Pancreas (tissue), 10 donors: ENCODE measurements at places on chromosomes 6 and 20. TPM values are rescaled to one million over a fixed set of nuclear protein-coding genes. Genes with fewer than 3 reads are reported as not detected.

GRCh38 chr6:41236276-41236675 is 8.1 kb downstream of the TREML4 start:
- no peak for DNase-seq

DNA sequence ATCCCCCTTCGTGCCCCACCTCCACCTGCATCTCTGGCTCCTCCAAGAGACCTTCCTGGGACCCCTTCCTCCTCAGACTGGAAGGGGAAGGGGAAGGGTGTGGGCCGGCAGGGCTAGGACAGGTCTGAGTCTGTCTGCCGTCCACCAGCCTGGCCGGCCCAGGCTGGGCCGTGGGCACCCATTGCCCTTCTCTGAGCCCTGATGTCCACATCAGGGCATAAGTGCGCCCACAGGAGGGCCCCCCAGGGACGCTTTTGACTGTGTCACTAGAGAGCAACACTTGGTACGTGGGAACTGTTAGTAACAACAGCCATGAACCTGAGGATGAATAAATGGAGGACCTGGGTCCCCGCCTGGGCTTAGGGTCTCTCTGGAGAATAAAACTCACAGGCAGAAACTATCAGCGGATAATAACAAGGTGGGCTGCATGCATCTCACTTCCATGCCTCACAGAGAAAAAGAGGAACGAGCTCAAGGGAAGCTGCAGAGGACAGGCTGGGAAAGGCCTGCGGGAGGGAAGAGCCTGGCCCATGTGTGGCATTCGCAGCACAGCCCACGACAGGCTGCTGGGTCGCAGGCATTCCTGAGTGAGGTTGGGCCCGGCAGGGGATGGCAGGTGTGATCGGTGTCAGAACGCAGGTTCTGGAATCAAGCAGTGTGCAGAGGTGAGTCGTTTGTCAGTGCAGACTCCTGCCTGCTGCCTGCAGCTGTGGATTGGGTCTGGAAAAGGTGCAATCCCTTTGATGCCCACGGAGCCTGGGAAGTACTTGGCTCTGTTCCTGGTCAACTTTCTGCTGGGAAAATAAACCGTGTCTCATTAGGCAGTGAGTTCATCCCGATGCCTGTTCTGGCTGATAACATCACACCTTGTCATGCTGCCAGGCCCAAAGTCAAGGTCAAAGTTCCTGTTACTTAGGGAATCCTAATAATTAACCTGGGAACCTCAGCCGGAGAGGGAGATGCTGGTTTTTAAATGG is 60.9 kb downstream of the BCAS4 start:
- no peak for DNase-seq

DNA sequence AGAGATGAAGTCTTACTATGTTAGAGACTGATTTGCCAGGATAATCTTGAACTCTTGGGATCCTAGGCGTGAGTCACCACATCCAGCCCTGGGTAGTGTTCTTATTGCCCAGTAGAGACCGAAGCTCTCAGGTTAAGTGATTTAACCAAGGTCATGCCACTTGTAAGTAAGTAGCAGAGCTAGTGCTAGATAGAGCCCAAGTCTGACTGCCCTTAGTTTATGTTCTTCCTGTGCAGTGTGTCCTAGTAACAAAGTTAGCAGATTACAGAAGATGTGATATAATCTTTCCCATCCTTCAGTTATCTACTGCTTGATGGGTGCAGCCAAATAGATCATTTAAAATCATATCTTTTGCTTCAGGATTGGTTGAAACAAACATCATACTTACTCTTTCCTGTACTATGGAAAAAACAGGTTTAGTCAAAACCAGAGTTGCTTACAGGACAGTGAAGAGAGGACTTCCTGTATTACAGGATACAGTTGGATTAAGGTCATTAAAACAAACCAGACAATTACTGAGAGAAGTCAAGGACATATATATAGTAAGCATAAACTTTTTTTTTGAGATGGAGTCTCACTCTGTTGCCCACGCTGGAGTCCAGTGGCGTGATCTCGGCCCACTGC is 9.5 kb upstream of the PABPC1L start:
- DNase-seq, result no peak

DNA sequence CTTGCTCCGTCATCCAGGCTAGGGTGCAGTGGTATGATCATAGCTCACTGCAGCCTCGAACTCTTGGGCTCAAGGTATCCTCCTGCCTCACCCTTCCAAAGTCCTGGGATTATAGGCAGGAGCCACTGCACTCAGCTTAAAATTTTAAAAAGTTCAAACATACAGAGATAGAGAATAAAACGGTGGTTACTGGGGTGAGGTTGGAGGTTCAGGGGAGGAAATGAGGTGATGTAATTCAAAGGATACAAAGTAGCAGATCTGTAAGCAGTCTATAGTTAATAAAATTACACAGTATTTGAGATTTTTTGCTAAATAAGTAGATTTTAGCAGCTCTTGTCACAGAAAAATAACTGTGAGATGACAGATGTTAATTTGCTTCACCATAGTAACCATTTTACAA is 7.5 kb upstream of the AFG1L start:
- DNase-seq, result no peak

GRCh38 chr20:47125758-47126591 is 230.5 kb downstream of the ZMYND8 start:
- no peak for DNase-seq

GRCh38 chr6:25061289-25061936 is 125.7 kb upstream of the RIPOR2 start:
- no peak for DNase-seq

DNA sequence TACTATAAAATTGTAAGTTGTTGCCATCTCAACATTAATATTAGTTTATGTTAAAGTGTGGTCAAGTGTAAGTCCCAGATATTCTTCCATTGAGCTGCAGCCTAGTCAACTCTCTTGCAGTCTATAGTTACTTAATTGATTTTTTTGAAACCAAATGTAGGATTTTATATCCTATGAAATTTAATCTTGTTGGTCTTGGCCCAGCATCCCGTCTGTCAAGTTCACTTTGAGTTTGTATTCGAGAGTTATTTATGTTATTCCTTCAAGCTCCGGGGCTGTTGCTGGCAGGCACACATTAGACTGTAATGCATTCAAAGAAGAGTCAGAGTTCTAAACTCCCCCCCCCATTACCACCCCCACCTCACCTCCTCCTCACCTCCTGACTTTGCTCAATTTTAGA is 71.0 kb upstream of the SPACA1 start:
- DNase-seq, result no peak

- DNase-seq, result no peak
Measured at GRCh38 chr6:110387986-110388385, 27.4 kb downstream of the DDO start.

- DNase-seq, result no peak
Measured at GRCh38 chr6:27091661-27092315, 155.7 kb upstream of the PRSS16 start.

- DNase-seq, result no peak
Measured at GRCh38 chr20:36929290-36929689, 22.2 kb downstream of the SAMHD1 start.

DNA sequence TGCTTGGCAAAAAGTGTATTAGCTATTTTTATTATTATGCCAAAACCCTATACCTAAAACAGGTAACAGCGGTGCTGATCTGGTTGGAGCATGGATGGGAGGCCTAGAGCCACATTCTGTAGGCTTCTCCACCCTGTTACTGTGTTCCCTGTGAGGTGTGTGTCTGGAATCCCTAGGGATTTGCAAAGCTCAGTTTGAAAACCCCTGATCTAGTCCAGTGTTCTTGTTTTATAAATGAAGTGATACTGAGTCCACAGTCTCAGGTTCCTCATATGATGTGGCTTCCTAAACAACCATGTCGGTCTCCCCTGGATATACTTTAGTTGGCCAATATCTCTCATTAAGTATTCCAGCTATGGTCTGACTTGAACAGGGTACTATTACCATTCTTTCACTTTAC is 16.3 kb downstream of the ACSS2 start:
- DNase-seq, result no peak

GRCh38 chr6:150395388-150396009 is 26.7 kb downstream of the IYD start:
- DNase-seq, result peak; percentile 53

- DNase-seq, result no peak
Measured at GRCh38 chr6:106177786-106178185, 91.7 kb downstream of the PRDM1 start.

GRCh38 chr20:36572701-36573102 is 695 bp upstream of the TGIF2 start:
- no peak for DNase-seq

DNA sequence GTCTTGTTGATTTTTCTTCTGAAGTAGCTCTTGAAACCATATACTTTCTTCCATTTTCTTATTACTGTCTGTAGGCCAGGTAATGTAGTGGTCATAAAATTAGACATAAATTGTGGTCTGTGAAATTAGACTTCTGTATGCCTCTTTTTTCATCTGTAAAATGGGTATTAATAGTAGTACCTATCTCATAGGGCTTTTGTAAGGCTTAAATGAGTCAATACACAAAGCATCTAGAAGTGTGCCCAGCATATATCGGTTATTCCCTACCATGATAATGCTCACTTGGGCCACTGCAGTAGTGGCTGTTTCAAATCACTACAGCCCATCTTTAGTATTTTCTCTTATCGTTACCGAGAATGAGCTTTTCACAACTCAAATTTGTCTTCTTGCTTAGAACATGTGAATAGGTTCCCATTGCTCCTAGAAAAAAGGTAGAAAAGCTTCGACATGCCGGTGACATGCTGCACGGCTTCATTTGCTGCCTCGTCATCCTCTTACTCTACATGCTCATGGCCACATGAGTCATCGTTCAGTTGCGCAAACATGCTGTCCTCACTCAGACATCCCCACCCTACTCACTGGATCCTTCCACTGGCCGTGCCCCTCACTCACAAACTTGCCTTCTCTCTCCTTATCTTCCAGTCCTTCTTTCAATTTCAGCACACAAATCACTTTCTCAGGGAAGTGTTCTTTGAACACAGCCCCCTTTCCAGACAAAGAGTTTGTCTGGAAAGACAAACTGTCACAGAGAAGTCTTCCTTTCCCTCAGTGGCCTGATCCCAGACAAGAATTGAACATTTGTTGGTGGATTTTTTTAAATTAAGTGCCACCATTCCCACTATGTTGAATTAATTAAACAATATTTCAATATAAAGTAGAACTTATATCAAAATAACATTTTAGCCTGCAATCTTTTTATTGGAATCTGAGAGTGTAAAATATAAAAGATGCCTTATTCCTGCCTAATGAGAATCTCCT is 32.2 kb upstream of the ERVFRD-1 start:
- no peak for DNase-seq

- DNase-seq, result no peak
Measured at GRCh38 chr6:134701301-134701700, 248.6 kb downstream of the ALDH8A1 start.

- DNase-seq, result no peak
Measured at GRCh38 chr6:112752791-112753190, 405.7 kb downstream of the RFPL4B start.

GRCh38 chr6:160057080-160057479 is 64.5 kb upstream of the SLC22A1 start:
- DNase-seq, result no peak

GRCh38 chr6:148448369-148449012 is 105.9 kb downstream of the SASH1 start:
- DNase-seq, result no peak

DNA sequence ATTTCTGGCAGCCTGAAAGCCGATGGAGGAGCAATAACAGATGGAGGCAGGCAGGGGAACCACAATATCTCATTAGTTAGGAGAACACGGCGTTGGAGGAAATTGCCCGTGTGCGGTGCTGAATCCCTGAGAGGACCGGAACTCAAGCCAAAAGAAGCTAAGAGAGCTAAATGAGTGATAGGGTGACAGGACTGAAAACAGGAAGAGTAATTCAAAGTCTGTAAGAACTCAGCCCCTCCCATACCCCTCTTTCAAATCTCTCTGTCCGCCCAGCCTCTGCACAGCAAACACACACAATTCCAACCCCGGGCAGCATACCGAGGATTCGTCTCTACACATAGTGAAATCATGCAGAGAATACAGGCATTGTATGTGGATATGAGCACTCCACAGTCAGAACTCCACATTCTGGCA is 2.6 kb upstream of the IPCEF1 start:
- DNase-seq, result no peak

GRCh38 chr6:19880066-19880465 is 42.9 kb downstream of the ID4 start:
- no peak for DNase-seq

GRCh38 chr6:167000759-167001158 is 1.6 kb downstream of the CEP43 start:
- DNase-seq, result no peak

DNA sequence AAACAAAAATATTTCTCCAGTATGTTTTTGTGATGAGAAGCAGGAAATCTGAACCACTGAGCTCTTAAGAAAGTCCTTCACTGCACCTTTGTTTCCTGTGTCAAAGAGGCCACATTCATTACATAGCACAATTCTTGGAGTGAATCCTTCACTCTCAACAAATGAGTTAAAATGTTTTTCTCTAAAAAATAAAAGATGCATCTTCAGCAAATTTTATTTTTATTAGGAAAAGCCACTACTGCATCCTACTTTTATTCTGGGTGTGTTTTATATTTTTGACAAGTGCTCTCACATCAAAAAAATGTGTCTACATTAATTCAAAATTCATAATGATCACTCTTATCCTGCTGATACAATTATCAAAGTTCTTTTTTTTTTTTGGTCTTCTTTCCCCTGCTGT is 76.3 kb downstream of the PLCB4 start:
- DNase-seq, result no peak

DNA sequence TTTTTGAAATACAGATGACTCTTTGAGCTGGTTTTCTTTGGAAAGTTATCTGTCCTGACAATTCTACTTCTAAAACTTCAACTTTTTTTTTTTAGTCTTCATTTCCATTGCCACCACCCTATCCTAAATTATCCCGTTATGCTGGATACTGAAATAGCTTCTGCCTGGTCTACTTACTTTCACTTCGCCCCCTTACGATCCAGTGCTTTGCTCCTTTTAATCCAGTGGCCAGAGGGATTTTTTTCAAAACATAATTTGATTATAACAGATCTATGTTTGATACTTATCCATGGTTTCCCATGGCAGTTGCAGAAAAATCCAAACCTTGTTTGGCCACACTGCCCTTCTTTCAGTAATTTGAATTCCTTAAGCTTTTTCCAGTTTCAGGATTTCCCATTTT is 27.4 kb downstream of the ASXL1 start:
- DNase-seq, result no peak

- DNase-seq, result no peak
Measured at GRCh38 chr6:108969776-108970175, 121.6 kb downstream of the ARMC2 start.

GRCh38 chr6:33840048-33840926 is 36.5 kb upstream of the MLN start:
- no peak for DNase-seq

- no peak for DNase-seq
Measured at GRCh38 chr20:24672886-24673677, 203.7 kb downstream of the SYNDIG1 start.

GRCh38 chr6:44809258-44809657 is 421.8 kb downstream of the CDC5L start:
- DNase-seq, result no peak

The MRAP2 gene
- 6.5 TPM for polyA plus RNA-seq

The LAMP5 gene
- polyA plus RNA-seq, result 0.16 TPM

The MLIP gene
- 5.8 TPM for polyA plus RNA-seq

The EMILIN3 gene
- polyA plus RNA-seq, result 0.23 TPM

The ZNF322 gene
- 3.7 TPM for polyA plus RNA-seq

The ARMC2 gene
- polyA plus RNA-seq, result 1.4 TPM

The SLC17A1 gene
- not detected for polyA plus RNA-seq

The HCRTR2 gene
- polyA plus RNA-seq, result not detected
